ENCODE measurements at places on chromosomes 11 and 22. TPM values are rescaled to one million over a fixed set of nuclear protein-coding genes. Genes with fewer than 3 reads are reported as not detected.

Gene MYOD1
- not detected for total RNA-seq

Gene APOA5
- not detected for total RNA-seq

Gene TYR
- total RNA-seq = not detected

GRCh38 chr11:61828629-61829407 is 718 bp downstream of the FADS2 start:
- no peak for DNase-seq
- H3K27ac ChIP-seq = peak overlapping the region; percentile 1
- no peaks in the 10 kb centered on the region for H3K4me1 ChIP-seq
- H3K4me3 ChIP-seq = peak overlapping the region; percentile 72
- no peaks in the 10 kb centered on the region for H3K27me3 ChIP-seq
- H3K36me3 ChIP-seq = no peaks in the 10 kb centered on the region

- peaks cover 4% of the 10 kb centered on the region for H3K27me3 ChIP-seq
- no peaks in the 10 kb centered on the region for H3K36me3 ChIP-seq
- no peak overlapping the region for H3K4me3 ChIP-seq
- H3K4me1 ChIP-seq = no peaks in the 10 kb centered on the region
- no peak for DNase-seq
- no peak overlapping the region for H3K27ac ChIP-seq
Measured at GRCh38 chr11:128026596-128026995, 560.8 kb downstream of the ETS1 start.

DNA sequence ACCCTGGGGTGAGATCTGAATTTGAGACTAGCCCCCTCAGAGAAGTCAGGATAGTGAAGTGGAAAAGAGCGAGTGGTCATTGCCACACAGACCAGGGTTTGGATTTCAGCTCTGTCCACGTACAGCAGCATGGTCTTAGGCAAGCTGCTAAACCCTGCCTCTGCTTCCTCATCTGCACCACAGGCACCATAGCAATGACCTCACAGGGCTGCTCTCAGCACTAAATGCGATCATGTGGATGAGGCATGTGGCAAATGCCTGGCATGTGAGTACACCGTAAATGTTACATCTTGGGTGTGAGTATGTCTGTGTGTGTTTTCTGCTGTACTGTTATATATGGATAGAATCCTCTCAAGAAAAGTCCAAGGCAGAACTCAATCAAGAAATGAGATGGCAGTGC is 15.8 kb downstream of the NAV2 start:
- H3K4me1 ChIP-seq = no peaks in the 10 kb centered on the region
- no peak for DNase-seq
- no peaks in the 10 kb centered on the region for H3K27me3 ChIP-seq
- H3K4me3 ChIP-seq = no peak overlapping the region
- H3K27ac ChIP-seq = peak overlapping the region; percentile 88

GRCh38 chr11:132620423-132620822 is 911.9 kb downstream of the OPCML start:
- no peak overlapping the region for H3K4me3 ChIP-seq
- no peak overlapping the region for H3K27ac ChIP-seq
- no peaks in the 10 kb centered on the region for H3K27me3 ChIP-seq
- H3K4me1 ChIP-seq = no peaks in the 10 kb centered on the region

Data from tibial nerve (tissue), 4 donors.